ENCODE measurements at places on chromosomes 6 and 20. TPM values are rescaled to one million over a fixed set of nuclear protein-coding genes. Genes with fewer than 3 reads are reported as not detected.

ADGB gene
- polyA plus RNA-seq: not detected

TSBP1 gene
- polyA plus RNA-seq: not detected

DNA sequence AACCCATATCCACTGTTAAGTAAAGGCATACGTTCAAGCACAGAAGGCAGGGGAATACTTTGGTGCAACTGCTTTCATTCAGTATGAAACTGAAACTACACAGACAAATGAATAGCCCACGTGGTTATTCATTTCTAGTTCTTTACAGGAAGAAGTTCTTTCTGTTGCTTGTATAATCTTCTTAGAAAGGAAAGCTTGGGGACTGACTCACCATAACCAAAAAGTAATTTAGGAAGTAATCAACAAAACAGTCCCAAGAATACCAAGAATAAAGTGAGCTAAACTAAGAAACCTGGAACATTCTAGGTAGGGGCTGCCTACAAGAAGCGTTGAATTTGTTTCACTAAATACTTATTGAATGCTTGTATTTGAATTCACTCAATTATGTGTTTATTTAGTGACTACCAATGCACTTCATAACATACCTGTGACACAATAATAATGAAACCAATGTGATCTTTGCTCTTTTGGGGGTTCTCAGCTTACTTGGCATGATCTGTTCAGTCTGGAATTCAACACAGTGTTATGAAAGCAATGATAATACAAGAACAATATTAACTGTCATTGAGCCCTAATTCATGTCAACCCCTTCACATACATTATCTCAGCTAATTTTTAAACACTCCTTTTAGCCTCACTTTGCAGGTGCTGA lies 25.1 kb upstream of the KIAA0408 start:
- peak; percentile 24 for DNase-seq

DNA sequence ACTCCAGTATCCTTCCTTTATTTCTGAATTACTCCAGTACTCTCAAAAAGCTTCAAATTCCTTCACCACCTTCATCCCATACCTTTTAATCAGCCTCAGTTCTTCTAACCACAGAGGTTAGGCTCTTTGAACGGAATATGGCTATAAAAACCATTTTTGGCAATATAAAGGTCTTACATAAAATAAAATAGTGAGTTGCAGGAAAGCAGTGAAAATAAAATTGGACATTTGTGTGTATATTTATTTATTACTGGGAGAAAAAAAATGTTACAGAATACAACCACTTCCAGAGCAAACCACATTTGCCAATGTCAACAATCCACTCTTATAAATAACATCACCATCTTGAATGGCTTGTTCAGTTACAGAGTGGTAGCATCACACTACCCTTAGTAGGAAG lies 7.7 kb downstream of the HDDC2 start:
- no peak for DNase-seq

- no peak for DNase-seq
Measured at GRCh38 chr6:33078919-33079521, 3.2 kb downstream of the HLA-DPB1 start.

- no peak for DNase-seq
Measured at GRCh38 chr6:159945801-159946392, 23.0 kb upstream of the IGF2R start.

Data from naive thymus-derived CD4-positive, alpha-beta T cell (primary cell).